ENCODE measurements at places on chromosomes 16 and 17.

GRCh38 chr17:71361656-71362450, 759.0 kb upstream of the SOX9 start:
- no peak for DNase-seq

GRCh38 chr17:8832711-8833352, 33.7 kb upstream of the MFSD6L start:
- DNase-seq = no peak

- no peak for DNase-seq
Observed at GRCh38 chr17:70172449-70172848, 3.1 kb downstream of the KCNJ2 start.

DNA sequence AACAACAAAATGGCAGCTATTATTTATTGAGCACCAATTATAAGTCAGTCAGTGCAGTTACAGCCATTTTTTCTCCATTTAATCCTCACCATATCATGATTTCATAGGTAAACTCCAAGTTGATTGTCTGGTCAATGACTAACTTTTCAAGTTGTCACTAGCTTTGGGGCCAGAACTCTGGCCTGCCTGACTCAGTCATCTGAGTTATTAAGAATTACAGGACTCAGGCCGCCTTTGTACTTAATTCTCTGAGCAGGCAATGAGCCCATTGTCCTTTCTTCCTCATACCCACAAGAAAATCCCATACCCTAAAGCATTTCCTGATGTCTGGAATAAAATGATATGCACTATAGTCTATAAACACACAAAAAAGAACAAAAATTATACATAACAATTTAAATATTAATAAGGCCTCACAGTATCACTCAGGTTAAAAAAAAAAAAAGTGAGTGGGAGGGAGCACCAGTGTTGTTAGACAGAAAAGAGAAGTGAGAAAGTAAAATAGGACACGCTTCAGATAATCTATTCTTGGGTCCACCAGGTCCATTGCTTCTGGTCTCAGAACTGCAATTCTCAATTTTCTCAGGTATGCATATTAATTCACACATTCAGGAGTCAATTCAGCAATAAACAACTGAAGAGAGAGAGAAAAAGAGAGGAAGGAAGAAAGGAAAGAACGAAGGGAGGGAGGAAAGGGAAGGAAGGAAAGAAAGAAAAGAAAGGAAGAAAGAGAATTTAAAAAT, 70.2 kb downstream of the SPAG9 start:
- DNase-seq = peak; percentile 21

DNA sequence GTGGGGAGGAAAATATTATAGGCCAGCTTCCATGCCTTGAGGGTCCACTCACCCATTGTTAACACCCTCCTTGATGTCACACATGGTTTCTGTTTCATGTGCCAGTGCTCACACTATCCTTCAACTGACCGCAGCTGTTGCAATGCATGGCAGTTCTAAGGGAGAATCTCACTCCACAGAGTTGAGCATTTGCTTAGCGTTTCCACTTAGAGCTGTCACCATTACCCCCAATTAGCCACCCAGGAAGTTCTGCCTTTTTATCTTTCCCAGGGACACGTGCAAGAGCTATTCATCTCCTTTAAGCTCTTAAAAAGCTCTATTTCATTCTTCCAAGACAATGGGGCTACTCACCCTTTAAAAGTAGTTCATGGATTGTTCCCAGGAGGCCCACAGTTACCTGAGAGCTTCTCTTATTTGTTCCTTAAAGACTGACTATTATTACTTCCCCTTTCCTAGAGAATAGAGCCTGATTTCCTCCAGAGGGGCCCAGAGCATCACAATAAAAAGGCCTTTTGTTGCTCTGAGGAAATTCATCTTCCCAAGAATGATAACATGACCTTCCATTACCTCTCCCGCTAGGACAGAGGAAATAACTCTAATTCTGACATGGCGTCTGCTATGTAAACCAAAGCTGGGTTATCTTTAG, 126.8 kb downstream of the CACNG3 start:
- no peak for DNase-seq

GRCh38 chr17:13933441-13934276, 135.6 kb upstream of the COX10 start:
- no peak for DNase-seq

- no peak for DNase-seq
Observed at GRCh38 chr16:87057951-87058560, 259.1 kb downstream of the C16orf95 start.

- no peak for DNase-seq
Observed at GRCh38 chr16:17038415-17038814, 432.3 kb downstream of the XYLT1 start.

- no peak for DNase-seq
Observed at GRCh38 chr17:8147805-8148404, 4.3 kb downstream of the PER1 start.

- DNase-seq = no peak
Observed at GRCh38 chr17:17435323-17435722, 41.5 kb upstream of the MED9 start.

DNA sequence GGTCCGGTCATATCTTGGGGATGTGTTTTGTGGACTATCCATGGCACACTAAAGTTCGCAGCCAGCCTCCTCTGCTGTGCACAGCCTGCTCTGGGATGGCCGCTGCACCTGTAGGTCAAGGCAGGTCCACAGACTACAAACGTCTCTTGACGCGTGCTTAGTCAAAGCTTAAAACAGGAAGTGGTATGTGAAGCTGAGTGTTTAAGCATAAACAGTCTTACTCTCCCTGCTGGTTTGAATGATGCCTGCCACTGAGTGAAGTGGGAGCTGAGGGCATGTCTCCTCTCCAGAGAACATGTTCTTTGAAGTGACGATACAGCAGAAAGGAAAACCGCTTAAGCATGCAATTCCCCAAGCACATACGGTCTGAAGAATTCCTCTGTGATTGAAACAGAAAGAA, 365.6 kb downstream of the SLC39A11 start:
- peak; percentile 74 for DNase-seq
